ENCODE measurements at places on chromosomes 7 and 10. TPM values are rescaled to one million over a fixed set of nuclear protein-coding genes. Genes with fewer than 3 reads are reported as not detected.
A peak's percentile ranks its signal among the peaks of the same experiment; 100 is the strongest.

DNA sequence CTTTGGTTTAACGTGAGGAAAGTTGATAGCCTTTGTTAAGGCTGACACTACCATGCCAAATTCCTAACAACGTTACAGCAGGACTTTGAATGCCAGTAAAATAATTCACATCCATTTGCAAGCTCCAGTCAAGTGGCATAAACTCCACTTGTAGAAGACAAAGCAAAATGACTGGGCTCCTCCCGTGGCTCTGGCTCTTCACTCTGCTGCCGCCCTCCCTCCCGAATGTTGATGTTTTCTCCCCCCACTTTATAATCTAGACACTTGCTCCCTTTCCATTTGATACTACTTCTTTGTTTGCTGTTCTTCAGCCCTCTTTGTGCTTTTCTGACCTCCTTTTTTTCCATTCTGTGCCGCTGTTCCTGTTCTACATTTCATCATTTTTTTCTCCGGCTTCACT lies 22.8 kb upstream of the ITGB8 start:
- DNase-seq: no peak
- no peak overlapping the region for H3K27ac ChIP-seq
- H3K4me1 ChIP-seq: no peaks in the 10 kb centered on the region
- no peaks in the 10 kb centered on the region for H3K27me3 ChIP-seq

DNA sequence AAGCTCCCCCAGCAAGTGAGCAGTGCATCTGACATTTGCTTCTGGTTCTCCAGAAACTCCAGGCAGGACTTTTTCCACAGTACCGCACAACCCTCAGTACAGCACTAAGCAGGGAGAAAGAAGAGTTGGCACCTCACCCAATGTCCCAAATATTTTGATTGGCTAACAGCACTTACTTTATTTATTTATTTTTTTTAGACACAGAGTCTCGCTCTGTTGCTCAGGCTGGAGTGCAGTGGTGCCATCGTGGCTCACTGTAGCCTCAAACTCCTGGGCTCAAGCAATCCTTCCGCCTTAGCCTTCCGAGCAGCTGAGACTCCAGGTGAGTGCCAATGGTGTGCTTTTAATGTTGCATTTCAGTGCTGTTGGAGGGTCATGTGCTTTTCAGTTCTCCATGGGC lies 200.3 kb upstream of the ZMIZ1 start:
- no peaks in the 10 kb centered on the region for H3K4me1 ChIP-seq
- H3K4me3 ChIP-seq: no peak overlapping the region
- H3K36me3 ChIP-seq: no peaks in the 10 kb centered on the region
- no peak for DNase-seq

- no peak overlapping the region for H3K4me3 ChIP-seq
- peaks cover 99% of the 10 kb centered on the region for H3K27me3 ChIP-seq
- DNase-seq: peak; percentile 62
- no peak overlapping the region for H3K27ac ChIP-seq
- no peaks in the 10 kb centered on the region for H3K36me3 ChIP-seq
These were observed 5.0 kb downstream of the TBX20 start for GRCh38 chr7:35248576-35249536.

DNA sequence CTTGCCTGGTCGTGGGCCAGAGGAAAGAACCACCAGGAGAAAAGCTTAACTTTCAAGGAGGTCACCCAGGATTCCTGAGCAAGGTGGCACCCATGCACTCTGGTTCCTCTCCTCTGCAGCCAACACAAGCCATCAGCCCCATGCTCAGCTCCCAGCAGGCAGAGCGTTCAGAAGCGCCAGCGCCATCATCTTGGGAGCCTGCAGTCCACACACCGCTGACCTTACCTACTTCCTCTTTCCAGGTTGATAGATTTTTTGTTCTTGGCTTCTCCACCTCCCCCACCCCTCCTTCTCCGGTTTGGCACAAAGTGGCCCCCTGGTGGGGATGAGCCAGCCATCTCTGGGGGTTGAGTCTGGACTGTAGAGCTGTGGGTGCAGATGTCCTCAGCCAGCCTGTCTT lies 1.7 kb upstream of the WDR86 start:
- no peak for DNase-seq
- H3K27ac ChIP-seq: no peak overlapping the region
- H3K36me3 ChIP-seq: no peaks in the 10 kb centered on the region
- peaks cover 33% of the 10 kb centered on the region for H3K27me3 ChIP-seq

FZD8 gene
- 16.0 TPM for total RNA-seq

WNT2 gene
- total RNA-seq: 36.2 TPM

- H3K36me3 ChIP-seq: no peaks in the 10 kb centered on the region
- H3K27me3 ChIP-seq: no peaks in the 10 kb centered on the region
- peaks cover 22% of the 10 kb centered on the region for H3K4me1 ChIP-seq
- peak; percentile 74 for DNase-seq
- peak within 1 kb of the TSS; percentile 67 for H3K4me3 ChIP-seq
- peak within 1 kb of the TSS; percentile 6 for H3K27ac ChIP-seq
These were observed at the start of gene AIFM2 for GRCh38 chr10:70132098-70133029. TSS of gene AIFM2 (minus strand) at chr10:70132825. CDS start at chr10:70124084, 8,741 bp downstream.

DNA sequence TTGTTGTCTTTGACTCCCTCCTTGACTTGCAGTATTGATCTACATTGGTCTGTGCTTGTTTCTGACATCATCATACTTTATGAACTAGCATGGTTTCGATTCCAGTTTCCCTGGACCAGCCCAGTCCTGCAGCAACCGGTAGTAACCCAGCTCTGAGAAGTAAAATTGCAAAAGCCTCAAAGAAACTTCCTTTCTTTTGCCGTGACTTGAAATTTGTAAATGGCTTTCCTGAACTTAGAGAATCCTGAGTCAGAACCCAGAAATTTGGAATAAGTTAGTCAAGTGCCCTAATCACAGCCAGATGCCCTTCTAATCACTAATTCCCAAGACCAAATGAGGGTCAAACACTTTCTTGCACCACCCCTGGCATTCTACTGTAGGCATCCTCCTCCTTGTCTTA lies 15.0 kb downstream of the TAS2R60 start:
- no peak for DNase-seq
- no peak overlapping the region for H3K27ac ChIP-seq

GRCh38 chr10:72503241-72503640 lies 122.6 kb downstream of the MICU1 start:
- no peaks in the 10 kb centered on the region for H3K36me3 ChIP-seq
- DNase-seq: no peak
- H3K4me1 ChIP-seq: peaks cover 24% of the 10 kb centered on the region
- no peak overlapping the region for H3K4me3 ChIP-seq
- peak overlapping the region; percentile 75 for H3K27ac ChIP-seq
- no peaks in the 10 kb centered on the region for H3K27me3 ChIP-seq

SKIDA1 gene
- total RNA-seq: 1.9 TPM

EN2 gene
- total RNA-seq: not detected

- no peaks in the 10 kb centered on the region for H3K36me3 ChIP-seq
- H3K27ac ChIP-seq: no peak overlapping the region
- no peak overlapping the region for H3K4me3 ChIP-seq
- H3K27me3 ChIP-seq: no peaks in the 10 kb centered on the region
These were observed 24.0 kb upstream of the A1CF start for GRCh38 chr10:50909334-50910014.

PAX2 gene
- not detected for total RNA-seq

DNA sequence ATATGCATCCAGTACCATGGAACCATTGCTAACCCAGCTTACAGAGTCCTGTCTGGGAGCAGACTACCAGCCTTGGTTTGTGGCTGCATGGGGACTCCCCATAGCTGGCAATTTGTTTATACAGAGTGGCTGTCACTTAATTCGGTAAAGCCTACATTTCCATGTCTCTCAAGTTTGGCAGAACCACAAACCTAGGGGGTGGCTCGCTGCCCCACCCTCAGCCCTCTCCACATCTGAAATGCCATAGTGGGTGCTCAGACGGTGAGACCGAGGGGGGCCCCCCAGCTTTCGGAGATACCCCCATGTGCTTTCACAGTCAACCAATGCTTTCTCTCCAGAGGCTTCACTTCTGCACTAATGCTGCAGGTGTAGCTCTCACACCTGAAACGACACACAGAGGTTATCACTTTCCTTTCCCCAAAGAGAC lies 75.5 kb upstream of the KAT6B start:
- H3K27me3 ChIP-seq: no peaks in the 10 kb centered on the region
- no peaks in the 10 kb centered on the region for H3K36me3 ChIP-seq
- DNase-seq: no peak
- no peak overlapping the region for H3K4me3 ChIP-seq

- H3K27me3 ChIP-seq: no peaks in the 10 kb centered on the region
- no peak for DNase-seq
These were observed 34.0 kb downstream of the CUL2 start for GRCh38 chr10:35056133-35056532.

CALHM1 gene
- not detected for total RNA-seq

DNA sequence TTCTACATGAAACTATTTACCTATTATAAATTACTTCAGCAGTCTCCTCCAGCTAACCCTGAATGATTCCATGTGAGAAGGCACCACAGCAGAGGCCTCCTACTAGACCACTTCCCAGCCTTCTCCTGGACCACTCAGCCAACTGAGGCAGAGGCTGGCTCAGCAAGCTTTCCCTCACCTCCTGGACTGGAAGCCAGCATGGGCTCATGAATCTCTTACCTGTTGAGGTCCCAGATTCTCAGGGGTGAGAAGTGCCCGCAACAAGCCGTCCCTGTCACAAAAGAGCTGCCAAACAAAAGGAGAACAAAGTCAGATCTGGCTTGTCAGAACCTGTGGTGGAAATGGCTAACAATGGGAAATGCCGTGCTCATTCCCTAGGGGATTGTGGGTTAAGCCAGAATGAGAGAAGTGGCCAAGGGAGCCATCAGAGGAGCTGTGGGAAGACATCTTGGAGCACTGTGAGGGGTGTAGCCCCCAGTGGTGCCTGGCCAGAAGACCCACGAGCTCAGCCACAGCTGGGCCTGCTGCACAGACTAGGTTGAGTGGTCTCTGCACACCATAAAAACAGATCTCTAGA lies 36.5 kb downstream of the DPCD start:
- no peaks in the 10 kb centered on the region for H3K27me3 ChIP-seq
- no peak overlapping the region for H3K27ac ChIP-seq
- no peaks in the 10 kb centered on the region for H3K36me3 ChIP-seq
- no peak for DNase-seq
- H3K4me3 ChIP-seq: no peak overlapping the region
- H3K4me1 ChIP-seq: no peaks in the 10 kb centered on the region

DNA sequence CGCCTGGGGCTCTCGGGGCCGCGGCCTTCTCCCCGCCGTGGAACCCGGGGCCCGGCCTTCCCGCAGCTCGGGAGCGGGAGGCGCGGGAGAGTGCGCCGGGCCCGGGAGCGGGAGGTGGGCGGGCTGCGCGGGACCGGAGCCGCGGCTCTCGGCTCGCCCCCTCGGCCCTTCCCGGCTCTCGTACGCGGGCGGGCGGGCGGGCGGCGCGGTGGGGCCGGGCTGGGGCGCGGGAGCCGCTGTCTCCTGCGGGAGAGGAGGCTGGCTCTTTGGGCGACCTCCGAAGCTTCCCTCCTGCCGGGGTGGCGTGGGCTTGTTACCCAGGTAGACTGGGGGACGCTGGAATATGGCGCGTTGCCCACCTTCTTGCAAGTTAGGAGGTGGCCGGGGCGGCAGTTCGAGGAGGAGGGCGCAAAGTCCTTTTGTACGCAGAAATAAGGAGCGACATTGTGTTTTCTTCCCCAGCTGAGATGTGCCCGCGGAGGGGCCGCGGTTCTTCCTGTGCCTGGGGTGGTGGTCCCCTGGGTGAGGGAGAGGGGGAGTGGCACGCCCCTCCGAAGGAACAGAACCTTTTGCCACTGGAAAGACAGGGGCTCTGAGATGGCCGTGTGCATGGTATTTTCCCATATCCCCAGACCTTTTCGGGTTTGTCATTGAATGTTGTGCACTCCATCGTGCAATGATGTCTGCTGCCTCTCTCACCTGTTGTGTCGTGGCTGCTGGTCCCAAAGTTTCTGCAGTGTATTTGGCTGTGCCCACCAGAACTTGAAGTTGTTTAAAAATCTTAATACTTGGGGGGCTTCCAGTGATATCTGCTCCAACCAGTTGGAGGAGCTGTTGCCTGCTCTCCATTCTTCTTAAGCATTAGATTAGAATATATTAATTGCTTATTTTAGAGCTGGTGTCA lies 844 bp downstream of the NRF1 start:
- H3K27ac ChIP-seq: peak overlapping the region; percentile 94
- H3K4me1 ChIP-seq: peaks cover 70% of the 10 kb centered on the region
- DNase-seq: peak; percentile 53
- H3K36me3 ChIP-seq: no peaks in the 10 kb centered on the region
- H3K27me3 ChIP-seq: no peaks in the 10 kb centered on the region

- H3K27ac ChIP-seq: no peak overlapping the region
- no peaks in the 10 kb centered on the region for H3K27me3 ChIP-seq
- no peaks in the 10 kb centered on the region for H3K36me3 ChIP-seq
- no peak overlapping the region for H3K4me3 ChIP-seq
These were observed 72.1 kb downstream of the EEPD1 start for GRCh38 chr7:36224934-36225858.

- DNase-seq: no peak
- no peaks in the 10 kb centered on the region for H3K36me3 ChIP-seq
- H3K27ac ChIP-seq: peak overlapping the region; percentile 67
- no peak overlapping the region for H3K4me3 ChIP-seq
These were observed 90.4 kb downstream of the PTPRE start for GRCh38 chr10:127997271-127997670.

GRCh38 chr7:100396421-100396982 lies 23.2 kb downstream of the PILRA start:
- no peaks in the 10 kb centered on the region for H3K27me3 ChIP-seq
- no peak overlapping the region for H3K4me3 ChIP-seq
- peaks cover 24% of the 10 kb centered on the region for H3K4me1 ChIP-seq
- DNase-seq: no peak
- H3K36me3 ChIP-seq: no peaks in the 10 kb centered on the region

CUBN gene
- 2.2 TPM for total RNA-seq

- H3K4me1 ChIP-seq: no peaks in the 10 kb centered on the region
- H3K27me3 ChIP-seq: no peaks in the 10 kb centered on the region
These were observed 234.3 kb downstream of the CACNA2D1 start for GRCh38 chr7:82209179-82209747.

- H3K36me3 ChIP-seq: peaks cover 87% of the 10 kb centered on the region
- DNase-seq: peak; percentile 78
- H3K4me3 ChIP-seq: no peak overlapping the region
- no peaks in the 10 kb centered on the region for H3K4me1 ChIP-seq
- H3K27me3 ChIP-seq: no peaks in the 10 kb centered on the region
These were observed 31.7 kb upstream of the DGKI start for GRCh38 chr7:137878333-137878961.

- no peaks in the 10 kb centered on the region for H3K36me3 ChIP-seq
- DNase-seq: no peak
- no peaks in the 10 kb centered on the region for H3K4me1 ChIP-seq
- no peaks in the 10 kb centered on the region for H3K27me3 ChIP-seq
- H3K27ac ChIP-seq: no peak overlapping the region
These were observed 108.5 kb downstream of the ARHGAP12 start for GRCh38 chr10:31820096-31820495.

- peak; percentile 42 for DNase-seq
- H3K27me3 ChIP-seq: no peaks in the 10 kb centered on the region
- H3K4me3 ChIP-seq: no peak overlapping the region
- no peaks in the 10 kb centered on the region for H3K36me3 ChIP-seq
These were observed 122.3 kb upstream of the LYZL2 start for GRCh38 chr10:30751678-30752331.

DNA sequence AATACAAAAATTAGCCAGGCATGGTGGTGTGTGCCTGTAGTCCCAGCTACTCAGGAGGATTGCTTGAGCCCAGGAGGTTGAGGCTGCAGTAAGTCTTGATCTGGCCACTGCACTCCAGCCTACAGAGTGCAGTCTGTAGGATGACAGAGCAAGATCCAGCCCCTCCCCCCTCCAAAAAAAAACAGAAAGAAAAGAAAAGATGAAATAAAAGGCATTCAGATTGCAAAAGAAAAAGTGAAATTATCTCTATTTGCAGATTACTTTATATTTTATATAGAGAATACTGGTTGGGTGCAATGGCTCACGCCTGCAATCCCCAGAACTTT lies 20.7 kb upstream of the ZMIZ2 start:
- H3K27me3 ChIP-seq: no peaks in the 10 kb centered on the region
- H3K27ac ChIP-seq: no peak overlapping the region
- no peak overlapping the region for H3K4me3 ChIP-seq
- peaks cover 8% of the 10 kb centered on the region for H3K4me1 ChIP-seq

TMEM184A gene
- 9.7 TPM for total RNA-seq

Measured in left lung (tissue), 14 donors.